Stimulated activated CD4-positive, alpha-beta T cell treated with anti-CD3 and anti-CD28 coated beads, Interleukin-2, amount 100 ng/mL, for 4 hours (primary cell): ENCODE measurements at places on chromosomes 3 and 15.
A peak's percentile ranks its signal among the peaks of the same experiment; 100 is the strongest.

GRCh38 chr3:128648940-128649663 is 1.5 kb downstream of the RPN1 start:
- no peak for DNase-seq

- DNase-seq: no peak
Observed at GRCh38 chr3:88863196-88863595, 244.2 kb upstream of the EPHA3 start.

DNA sequence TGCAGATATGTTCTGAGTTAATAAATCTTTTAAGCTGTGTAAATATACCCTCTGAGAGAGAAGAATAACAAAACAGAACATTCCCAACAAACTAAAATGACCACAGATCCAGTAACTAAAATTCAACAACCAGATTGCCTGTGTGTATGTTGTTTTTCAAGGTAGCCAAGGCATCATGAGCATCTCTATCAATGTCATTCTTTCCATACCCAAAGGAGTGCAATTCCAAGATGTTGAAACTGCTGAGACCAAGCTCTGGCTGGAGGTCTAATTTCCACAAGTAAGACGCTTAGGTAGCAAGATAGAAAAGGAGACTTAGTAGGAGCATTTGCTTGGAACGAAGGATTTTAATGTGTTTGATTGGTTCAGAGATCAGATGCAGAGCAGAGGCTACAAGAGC is 276.3 kb downstream of the RBMS3 start:
- no peak for DNase-seq

GRCh38 chr3:173429527-173429926 is 32.0 kb downstream of the NLGN1 start:
- no peak for DNase-seq

- DNase-seq: no peak
Observed at GRCh38 chr15:85422607-85423006, 42.2 kb downstream of the AKAP13 start.

GRCh38 chr3:8712908-8713255 is 20.7 kb upstream of the CAV3 start:
- DNase-seq: no peak

- no peak for DNase-seq
Observed at GRCh38 chr3:39272191-39272590, 7.6 kb downstream of the CX3CR1 start.

DNA sequence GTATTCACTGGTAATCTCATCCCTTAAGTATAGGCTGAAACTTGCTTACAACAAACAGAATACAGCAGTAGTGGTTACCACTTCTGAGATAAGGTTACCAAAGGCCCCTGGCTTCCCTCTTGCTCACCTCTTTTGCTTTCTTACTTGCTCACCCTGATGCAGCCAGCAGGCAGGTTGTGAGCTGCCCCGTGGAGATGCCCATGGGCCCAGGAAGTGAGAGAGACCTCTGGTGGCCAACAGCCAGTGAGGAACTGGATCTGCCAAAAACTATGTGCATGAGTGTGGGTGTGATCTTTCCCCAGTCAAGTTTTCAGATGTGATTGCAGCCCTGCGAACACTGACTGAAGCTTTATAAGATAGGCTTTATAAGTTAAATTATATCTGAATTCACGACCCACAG is 48.7 kb downstream of the NMNAT3 start:
- no peak for DNase-seq

- DNase-seq: no peak
Observed at GRCh38 chr15:45287390-45287956, 35.4 kb downstream of the SLC28A2 start.

DNA sequence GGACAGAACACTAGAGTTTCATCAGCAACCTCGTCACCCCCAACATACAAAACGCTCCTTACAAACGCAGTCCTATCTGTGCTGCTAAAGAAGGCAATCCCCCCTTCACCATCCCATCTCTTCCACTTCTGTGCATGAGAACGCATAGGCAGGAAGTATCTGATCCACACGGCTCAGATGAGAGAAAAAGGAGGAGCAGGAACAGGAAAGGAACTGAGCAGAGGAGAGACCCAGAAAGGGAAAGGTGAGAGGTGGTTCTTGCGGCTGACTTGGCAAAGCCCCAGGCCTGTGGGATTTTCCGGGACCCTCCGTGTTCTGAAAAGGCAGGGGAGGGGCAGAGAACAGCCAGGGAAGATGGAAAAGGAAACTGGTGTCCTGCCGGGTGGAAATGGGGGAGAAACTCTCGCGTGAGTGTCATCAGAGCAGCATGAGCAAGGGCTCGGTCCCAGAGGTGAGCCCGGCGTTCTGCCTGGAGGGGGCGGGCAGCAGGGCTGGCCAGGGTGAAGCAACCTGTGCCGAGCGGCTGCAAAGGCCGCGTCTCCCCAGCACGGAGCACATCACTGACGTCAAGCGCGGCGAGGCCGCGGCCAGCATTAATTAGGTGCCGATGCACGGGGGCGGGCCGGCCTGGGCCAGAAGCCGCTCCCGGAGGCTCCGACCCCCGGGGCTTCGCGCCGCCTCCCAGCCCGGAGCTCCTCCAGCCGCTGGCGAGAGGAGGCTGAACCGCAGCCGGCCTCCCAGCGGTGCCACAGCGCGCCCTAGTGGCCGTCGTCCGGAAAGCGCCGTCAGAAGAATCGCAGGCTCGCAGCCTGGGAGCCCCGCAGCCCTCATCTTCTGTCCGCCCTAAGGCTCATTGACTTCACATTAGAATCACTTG is 35.8 kb downstream of the CPN2 start:
- DNase-seq: peak; percentile 70

DNA sequence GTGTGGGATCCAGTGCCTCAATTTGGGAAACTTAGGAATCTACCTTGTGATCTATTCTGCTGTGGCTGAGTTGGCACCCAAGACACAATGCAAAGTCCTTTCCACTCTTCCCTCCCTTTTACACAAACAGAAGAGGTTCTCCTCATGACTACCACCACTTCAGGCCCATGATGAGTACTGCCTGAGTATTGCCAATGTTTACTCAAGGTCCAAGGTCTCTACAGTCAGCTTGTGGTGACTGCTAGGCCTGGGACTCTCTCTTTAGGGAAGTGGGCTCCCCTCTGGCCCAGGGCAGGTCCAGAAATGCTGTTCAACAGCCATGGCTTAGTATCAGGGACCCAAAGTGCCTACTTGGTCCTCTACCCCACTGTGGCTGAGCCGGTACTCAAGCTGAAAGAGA is 56.8 kb upstream of the PEX5L start:
- no peak for DNase-seq

- no peak for DNase-seq
Observed at GRCh38 chr15:59355730-59356129, 16.9 kb downstream of the MYO1E start.

- DNase-seq: no peak
Observed at GRCh38 chr15:35810007-35810406, 264.0 kb upstream of the DPH6 start.

GRCh38 chr3:4856136-4856535 is 123.1 kb upstream of the BHLHE40 start:
- no peak for DNase-seq

DNA sequence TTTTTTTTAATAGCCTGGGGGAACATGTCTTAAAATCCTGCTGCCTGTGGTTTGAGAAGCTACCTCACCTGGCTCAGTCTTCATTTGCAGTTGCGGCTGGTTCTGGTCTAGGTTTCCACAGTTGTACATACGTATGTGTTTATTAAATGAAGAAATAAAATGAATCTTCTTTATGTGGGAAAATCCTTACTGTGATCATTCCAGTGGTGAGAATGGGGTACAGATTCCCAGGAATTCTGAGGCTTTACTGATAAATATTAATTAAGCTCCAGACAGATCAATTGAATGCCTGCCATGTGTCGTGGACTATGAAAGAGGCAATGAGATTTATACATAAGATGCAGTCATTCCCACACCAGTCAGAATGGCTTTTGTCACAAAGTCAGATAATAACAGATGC is 356.1 kb upstream of the GRM7 start:
- DNase-seq: no peak

DNA sequence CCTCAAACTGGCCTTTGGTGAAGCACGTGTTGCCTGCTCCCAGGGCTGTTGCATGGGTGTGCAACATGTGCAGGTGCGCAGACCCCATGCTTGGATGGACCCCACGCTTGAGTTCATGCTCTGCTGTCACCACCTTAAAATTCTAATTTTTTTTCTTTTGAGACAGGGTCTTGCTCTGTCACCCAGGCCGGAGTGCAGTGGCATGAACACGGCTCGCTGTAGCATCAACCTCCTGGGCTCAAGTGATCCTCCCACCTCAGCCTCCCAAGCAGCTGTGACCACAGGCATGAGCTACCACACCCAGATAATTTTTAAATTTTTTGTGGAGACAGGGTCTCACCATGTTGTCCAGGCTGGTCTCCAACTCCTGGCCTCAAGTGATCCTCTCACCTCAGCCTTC is 9.1 kb upstream of the IGDCC3 start:
- no peak for DNase-seq

DNA sequence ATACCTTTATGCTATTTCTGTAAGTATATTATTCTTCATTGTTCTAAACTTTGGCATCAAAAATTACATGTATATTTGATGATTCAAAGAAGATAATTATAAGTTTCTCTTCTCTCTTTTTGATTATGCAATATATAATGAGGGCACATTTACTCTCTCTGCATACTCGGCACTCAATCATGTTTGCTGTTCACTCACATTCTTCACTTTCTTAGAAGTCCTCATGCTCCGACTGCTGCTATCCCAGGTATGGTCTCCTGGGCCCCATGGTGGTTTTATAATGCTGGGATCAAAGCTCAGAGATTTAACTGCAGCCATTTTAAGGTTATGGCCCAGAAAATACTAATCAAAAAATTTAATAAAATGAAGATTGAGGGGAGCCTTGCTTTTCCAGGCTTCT is 529.7 kb upstream of the IL12A start:
- no peak for DNase-seq

- DNase-seq: peak; percentile 95
Observed at GRCh38 chr3:50600841-50601591, 10.6 kb downstream of the CISH start.

GRCh38 chr3:159169828-159170227 is 368.0 kb downstream of the MFSD1 start:
- no peak for DNase-seq

DNA sequence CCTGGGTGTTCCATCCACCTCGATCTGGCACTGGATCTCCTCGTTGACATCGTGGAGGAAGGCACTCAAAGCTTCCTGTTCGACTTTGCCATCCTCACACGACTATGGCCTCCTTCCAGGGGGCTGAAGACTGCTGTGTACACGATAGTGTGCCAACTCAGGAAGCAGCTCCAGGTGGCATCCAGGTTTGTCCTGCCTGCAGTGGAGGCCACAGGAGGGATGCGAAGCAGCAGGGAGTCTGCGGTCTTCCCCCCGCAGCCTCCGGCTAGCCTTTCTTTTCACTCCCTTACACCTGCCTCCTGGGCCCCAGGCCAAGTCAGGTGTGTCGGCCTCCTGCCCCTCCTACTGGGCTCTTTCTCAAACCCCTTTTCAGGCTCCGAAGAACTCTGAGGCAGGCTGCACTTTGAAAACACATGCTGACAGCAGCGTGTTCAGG is 32.2 kb downstream of the SYNM start:
- no peak for DNase-seq

DNA sequence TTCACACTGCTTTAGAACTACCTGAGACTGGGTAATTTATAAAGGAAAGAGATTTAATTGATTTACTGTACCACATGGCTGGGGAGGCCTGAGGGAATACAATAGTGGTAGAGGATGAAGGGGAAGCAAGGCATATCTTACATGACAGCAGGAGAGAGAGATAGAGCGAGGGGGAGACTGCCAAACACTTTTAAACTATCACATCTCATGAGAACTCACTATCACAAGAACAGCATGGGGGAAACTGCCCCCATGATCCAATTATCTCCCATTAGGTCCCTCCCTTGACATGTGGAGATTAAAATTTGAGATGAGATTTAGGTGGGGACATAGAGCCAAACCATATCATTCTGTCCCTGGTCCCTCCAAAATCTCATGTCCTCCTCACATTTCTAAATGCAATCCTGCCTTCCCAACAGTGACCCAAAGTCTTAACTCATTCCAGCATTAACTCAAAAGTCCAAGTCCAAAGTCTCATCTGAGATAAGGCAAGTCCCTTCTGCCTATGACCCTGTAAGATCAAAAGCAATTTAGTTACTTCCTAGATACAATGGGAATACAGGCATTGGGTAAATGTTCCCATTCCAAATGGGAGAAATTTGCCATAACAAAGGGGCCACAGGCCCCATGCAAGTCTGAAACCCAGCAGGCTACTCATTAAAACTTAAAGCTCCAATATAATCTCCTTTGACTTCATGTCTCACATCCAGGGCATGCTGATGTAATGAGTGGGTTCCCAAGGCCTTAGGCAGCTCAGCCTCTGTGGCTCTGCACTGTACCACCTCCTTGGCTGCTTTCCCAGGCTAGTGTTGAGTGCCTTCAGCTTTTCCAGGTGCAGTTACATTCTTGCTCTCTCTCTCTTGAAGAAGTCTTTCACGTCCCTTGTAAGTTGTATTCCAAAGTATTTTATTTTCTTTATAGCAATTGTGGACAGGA is 481.7 kb upstream of the TGFBR2 start:
- no peak for DNase-seq

- DNase-seq: no peak
Observed at GRCh38 chr3:10563396-10563795, 58.0 kb upstream of the ATP2B2 start.

DNA sequence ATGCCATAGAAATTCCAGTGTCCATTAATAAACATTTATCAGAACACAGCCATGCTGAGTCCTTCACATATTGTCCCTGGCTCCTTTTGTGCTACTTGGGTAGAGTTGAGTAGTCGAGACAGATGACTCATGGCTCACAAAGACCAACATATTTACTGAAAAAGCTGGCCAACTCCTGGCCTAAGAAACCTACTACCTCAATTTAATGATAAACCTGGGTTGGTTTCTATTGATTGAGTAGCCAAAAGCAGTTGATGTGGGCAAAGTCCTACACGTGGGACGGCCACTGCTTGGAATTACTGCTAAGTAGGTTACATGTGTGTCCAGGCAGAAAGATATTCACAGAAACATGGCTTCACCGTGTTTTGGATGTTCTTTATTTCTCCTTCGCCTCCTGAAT is 402.2 kb downstream of the NR2F2 start:
- no peak for DNase-seq

GRCh38 chr3:27666708-27667107 is 55.4 kb downstream of the EOMES start:
- DNase-seq: no peak

DNA sequence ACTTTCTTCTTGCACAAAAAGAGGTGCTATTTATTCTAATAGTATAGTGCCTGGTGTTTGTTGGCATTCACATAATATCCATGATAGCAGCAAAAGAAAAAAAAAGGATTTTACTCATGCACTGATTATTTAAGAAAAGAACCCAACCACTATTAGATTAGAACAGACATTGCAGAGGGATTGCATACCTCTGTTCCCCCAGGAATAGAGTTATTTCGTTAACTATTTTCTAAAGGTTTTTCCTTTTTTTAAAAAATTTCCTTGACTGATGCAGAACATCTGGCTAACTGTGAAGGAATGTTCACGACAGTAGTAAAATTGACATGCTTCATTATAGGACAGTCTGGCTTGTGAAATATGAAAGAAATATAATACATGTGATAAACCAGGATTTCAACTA is 136.6 kb upstream of the PTX3 start:
- no peak for DNase-seq

DNA sequence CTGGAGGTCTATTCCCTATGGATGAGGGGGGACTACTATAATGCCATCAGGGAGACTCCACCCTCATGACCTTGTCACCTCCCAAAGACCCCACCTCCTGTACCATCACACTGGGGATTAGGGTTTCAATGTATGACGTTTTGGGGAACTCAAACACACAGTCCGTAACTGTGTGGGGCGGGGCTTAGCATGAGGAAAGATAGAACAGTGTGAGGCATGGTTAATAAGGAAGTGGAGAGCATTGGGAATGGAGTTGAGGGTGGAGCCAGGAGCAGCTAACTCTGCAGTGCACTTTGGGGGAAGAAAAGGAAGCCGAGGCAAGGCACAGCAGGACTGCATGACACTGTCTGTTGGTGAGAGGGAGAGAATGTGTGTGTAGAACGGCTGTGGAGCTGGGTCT is 90.9 kb upstream of the AGBL1 start:
- DNase-seq: no peak
